Activated CD8-positive, alpha-beta memory T cell treated with anti-CD3 and anti-CD28 coated beads for 36 hours (primary cell): ENCODE measurements at places on chromosomes 2 and 18. TPM values are rescaled to one million over a fixed set of nuclear protein-coding genes. Genes with fewer than 3 reads are reported as not detected.

The MGAT4A gene
- 45.2 TPM for total RNA-seq

The KIF5C gene
- total RNA-seq, result 25.4 TPM

The MROH2A gene
- not detected for total RNA-seq

The SCYGR2 gene
- not detected for total RNA-seq

The ZC3H6 gene
- 3.3 TPM for total RNA-seq

The RFTN2 gene
- not detected for total RNA-seq

The GPR45 gene
- not detected for total RNA-seq

The GPR39 gene
- not detected for total RNA-seq

The DOCK10 gene
- total RNA-seq, result 144 TPM

The CRYBA2 gene
- total RNA-seq, result not detected

The RNU2-63P gene
- 21.4 TPM for total RNA-seq

The GKN1 gene
- total RNA-seq, result not detected
